Memory B cell (primary cell): ENCODE measurements at places on chromosomes 2 and 18.

GRCh38 chr18:13217466-13217961 lies 1.0 kb upstream of the LDLRAD4 start:
- DNase-seq: peak; percentile 34
- no peaks in the 10 kb centered on the region for H3K36me3 ChIP-seq
- H3K4me1 ChIP-seq: peaks cover 7% of the 10 kb centered on the region

GRCh38 chr2:23563673-23564614 lies 179.0 kb downstream of the KLHL29 start:
- H3K4me3 ChIP-seq: no peak overlapping the region
- H3K4me1 ChIP-seq: no peaks in the 10 kb centered on the region
- no peaks in the 10 kb centered on the region for H3K27me3 ChIP-seq
- no peak for DNase-seq
- no peak overlapping the region for H3K27ac ChIP-seq
- H3K36me3 ChIP-seq: no peaks in the 10 kb centered on the region

GRCh38 chr18:42814618-42815017 lies 300.9 kb downstream of the RIT2 start:
- no peak for DNase-seq
- no peaks in the 10 kb centered on the region for H3K27me3 ChIP-seq

- H3K4me3 ChIP-seq: no peak overlapping the region
- no peaks in the 10 kb centered on the region for H3K4me1 ChIP-seq
- peaks cover 8% of the 10 kb centered on the region for H3K36me3 ChIP-seq
- no peaks in the 10 kb centered on the region for H3K27me3 ChIP-seq
- no peak for DNase-seq
Observed at GRCh38 chr2:240602266-240603050, 15.9 kb downstream of the CAPN10 start.

- DNase-seq: no peak
- H3K4me3 ChIP-seq: no peak overlapping the region
- peaks cover 32% of the 10 kb centered on the region for H3K27me3 ChIP-seq
Observed at GRCh38 chr2:199464606-199465352, 7.0 kb upstream of the SATB2 start.

DNA sequence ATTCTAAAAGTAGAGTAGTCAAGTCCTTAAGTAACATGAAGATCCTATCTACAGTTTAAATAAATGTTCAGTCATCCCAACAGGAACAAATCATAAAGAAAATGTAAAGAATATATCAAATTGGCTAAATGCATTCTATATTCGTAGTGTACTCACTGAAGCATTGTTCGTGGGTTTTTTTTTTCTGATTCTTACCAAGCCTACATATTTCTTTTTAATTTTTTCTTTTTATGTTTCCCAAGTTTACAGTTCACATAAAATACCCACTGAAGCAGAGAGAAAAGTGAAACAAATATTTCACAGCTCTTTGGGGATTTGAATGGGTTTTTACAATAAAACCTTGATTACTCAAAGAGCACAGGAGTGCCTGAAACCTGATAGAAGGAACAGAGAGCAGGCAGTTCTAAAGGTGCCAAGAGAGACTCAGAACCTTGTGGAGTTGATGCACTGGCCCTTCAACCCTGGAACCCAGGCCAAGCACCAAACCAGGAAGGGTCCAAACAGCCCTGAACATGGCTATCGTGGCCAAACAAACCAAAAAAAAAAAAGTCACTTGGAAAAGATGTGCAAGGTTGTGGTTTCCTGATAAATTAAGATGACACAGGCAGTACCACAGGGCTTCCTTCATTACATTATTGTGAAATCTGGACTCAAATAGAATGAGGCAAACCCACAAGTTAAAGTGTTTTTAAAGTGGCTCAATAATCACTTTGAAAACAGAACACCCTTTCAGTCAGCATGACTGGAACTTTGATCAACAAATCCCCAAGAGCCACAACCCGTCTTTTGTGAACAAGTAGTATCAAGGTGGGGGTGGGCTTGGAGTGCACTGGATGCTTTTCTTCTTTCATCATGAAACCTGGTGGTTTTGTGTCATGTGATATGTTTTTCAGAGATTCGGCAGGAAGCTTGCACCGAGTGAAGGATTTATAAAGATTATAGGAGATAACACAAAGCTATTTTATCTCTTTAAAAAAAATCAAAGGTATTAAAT lies 245.0 kb upstream of the FN1 start:
- peaks cover 9% of the 10 kb centered on the region for H3K27me3 ChIP-seq
- H3K4me1 ChIP-seq: no peaks in the 10 kb centered on the region
- no peak overlapping the region for H3K27ac ChIP-seq
- H3K4me3 ChIP-seq: no peak overlapping the region

DNA sequence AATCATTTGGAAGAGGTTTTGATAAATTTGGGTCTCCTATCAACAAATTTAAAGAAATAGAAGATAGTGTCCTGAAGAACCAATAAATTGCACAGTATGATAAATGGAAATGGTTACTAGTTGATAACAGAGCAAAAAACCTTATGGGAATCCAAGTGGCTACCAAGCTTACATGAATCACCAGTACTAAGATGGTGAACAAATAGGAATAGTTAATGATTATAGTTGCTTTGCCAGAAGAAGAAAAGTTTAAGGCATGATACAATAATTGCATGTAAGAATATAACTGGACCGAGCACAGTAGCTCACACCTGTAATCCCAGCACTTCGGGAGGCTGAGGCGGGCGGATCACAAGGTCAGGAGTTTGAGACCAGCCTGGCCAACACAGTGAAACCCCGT lies 19.6 kb upstream of the INO80D start:
- H3K4me1 ChIP-seq: peaks cover 2% of the 10 kb centered on the region
- no peak overlapping the region for H3K4me3 ChIP-seq

DNA sequence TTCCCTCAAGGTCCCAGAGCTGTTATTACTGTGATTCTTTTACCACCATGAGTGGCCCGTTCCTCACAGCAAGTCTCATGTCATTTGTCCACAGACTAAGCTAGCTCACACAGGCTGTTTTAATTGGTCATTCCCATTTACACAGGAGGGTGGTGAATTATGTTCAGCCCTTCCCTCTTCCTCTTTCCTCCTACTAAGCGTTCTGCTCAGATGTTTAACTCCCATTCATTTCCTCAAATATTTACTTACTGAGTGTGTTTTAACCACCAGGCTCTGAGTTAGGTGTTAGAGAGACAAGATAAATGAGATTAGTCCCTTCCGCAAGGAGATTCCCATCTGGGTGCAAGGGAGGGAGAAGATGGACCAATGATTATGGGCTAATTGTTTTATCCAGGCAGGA lies 403.6 kb upstream of the ACVR2A start:
- no peaks in the 10 kb centered on the region for H3K4me1 ChIP-seq
- no peak overlapping the region for H3K27ac ChIP-seq
- H3K27me3 ChIP-seq: no peaks in the 10 kb centered on the region
- DNase-seq: no peak
- H3K36me3 ChIP-seq: no peaks in the 10 kb centered on the region
- no peak overlapping the region for H3K4me3 ChIP-seq

- peaks cover 33% of the 10 kb centered on the region for H3K4me1 ChIP-seq
- DNase-seq: no peak
- no peak overlapping the region for H3K27ac ChIP-seq
- no peak overlapping the region for H3K4me3 ChIP-seq
Observed at GRCh38 chr18:58105888-58106260, 61.8 kb downstream of the NEDD4L start.

- no peaks in the 10 kb centered on the region for H3K27me3 ChIP-seq
- H3K4me1 ChIP-seq: no peaks in the 10 kb centered on the region
- no peaks in the 10 kb centered on the region for H3K36me3 ChIP-seq
- H3K27ac ChIP-seq: no peak overlapping the region
Observed at GRCh38 chr18:63591725-63592124, 4.6 kb downstream of the SERPINB13 start.

GRCh38 chr2:69260666-69261065 lies 126.4 kb downstream of the GFPT1 start:
- peaks cover 14% of the 10 kb centered on the region for H3K27me3 ChIP-seq
- no peak overlapping the region for H3K27ac ChIP-seq
- no peak for DNase-seq
- H3K4me1 ChIP-seq: no peaks in the 10 kb centered on the region

- no peak overlapping the region for H3K27ac ChIP-seq
- H3K36me3 ChIP-seq: no peaks in the 10 kb centered on the region
- no peaks in the 10 kb centered on the region for H3K4me1 ChIP-seq
- DNase-seq: no peak
Observed at GRCh38 chr2:34099377-34099776, 500.3 kb upstream of the FAM98A start.

- no peaks in the 10 kb centered on the region for H3K4me1 ChIP-seq
- no peak overlapping the region for H3K4me3 ChIP-seq
- no peaks in the 10 kb centered on the region for H3K27me3 ChIP-seq
- no peak overlapping the region for H3K27ac ChIP-seq
Observed at GRCh38 chr2:10514273-10514672, 66.1 kb upstream of the ODC1 start.

GRCh38 chr2:15147591-15147990 lies 413.5 kb downstream of the NBAS start:
- no peak overlapping the region for H3K4me3 ChIP-seq
- peaks cover 4% of the 10 kb centered on the region for H3K4me1 ChIP-seq
- no peaks in the 10 kb centered on the region for H3K36me3 ChIP-seq
- H3K27me3 ChIP-seq: peaks cover 2% of the 10 kb centered on the region
- DNase-seq: no peak

DNA sequence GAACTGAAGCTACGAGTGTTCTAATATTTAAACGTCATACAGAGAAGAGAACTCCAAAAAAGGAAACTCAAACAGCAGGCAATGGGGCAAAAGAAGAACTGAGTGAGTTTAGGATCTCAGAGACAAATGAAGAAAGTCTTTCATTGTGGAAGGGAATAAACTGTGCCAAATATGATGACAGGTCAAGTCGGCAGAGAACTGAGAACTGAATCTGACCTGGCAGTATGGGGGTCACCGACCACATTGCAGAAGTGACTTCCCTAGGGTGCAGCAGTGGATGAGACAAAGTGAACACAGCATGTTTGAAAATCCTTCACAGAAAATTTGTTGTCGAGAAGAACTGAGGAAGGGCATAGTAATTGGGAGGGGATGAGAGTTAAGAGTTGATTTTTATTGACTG lies 55.9 kb downstream of the TTC21B start:
- no peak overlapping the region for H3K27ac ChIP-seq
- H3K36me3 ChIP-seq: peaks cover 40% of the 10 kb centered on the region
- H3K27me3 ChIP-seq: no peaks in the 10 kb centered on the region
- no peak overlapping the region for H3K4me3 ChIP-seq
- no peak for DNase-seq

GRCh38 chr2:100178085-100178788 lies 35.8 kb upstream of the AFF3 start:
- peak; percentile 56 for DNase-seq
- H3K27ac ChIP-seq: peak overlapping the region; percentile 47
- H3K4me1 ChIP-seq: peaks cover 20% of the 10 kb centered on the region
- no peak overlapping the region for H3K4me3 ChIP-seq

GRCh38 chr18:2990956-2991640 lies 21.8 kb downstream of the LPIN2 start:
- DNase-seq: no peak
- H3K27ac ChIP-seq: no peak overlapping the region
- H3K36me3 ChIP-seq: peaks cover 5% of the 10 kb centered on the region
- H3K4me3 ChIP-seq: no peak overlapping the region

DNA sequence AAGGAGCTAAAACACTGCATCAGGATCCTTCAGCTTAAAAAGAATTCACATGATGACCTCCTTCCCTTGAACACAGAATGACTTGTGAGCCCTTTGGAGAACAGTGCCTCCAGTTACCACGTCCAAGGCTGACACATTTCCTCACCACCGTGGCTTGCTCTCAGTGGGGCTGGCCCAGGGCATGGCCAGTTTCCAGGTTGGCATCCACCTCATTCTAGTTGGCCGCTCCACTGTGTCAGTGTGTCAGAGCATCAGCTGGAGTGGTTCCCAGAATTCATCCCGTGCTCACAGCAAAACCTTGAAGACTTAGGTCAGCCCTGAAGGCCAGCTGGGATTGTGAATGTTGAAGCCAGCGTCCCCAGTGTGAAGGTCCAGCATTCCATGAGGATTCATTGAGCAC lies 158.5 kb downstream of the INSIG2 start:
- peaks cover 28% of the 10 kb centered on the region for H3K27me3 ChIP-seq
- no peak overlapping the region for H3K4me3 ChIP-seq
- H3K27ac ChIP-seq: no peak overlapping the region
- H3K4me1 ChIP-seq: peaks cover 5% of the 10 kb centered on the region
- DNase-seq: no peak

DNA sequence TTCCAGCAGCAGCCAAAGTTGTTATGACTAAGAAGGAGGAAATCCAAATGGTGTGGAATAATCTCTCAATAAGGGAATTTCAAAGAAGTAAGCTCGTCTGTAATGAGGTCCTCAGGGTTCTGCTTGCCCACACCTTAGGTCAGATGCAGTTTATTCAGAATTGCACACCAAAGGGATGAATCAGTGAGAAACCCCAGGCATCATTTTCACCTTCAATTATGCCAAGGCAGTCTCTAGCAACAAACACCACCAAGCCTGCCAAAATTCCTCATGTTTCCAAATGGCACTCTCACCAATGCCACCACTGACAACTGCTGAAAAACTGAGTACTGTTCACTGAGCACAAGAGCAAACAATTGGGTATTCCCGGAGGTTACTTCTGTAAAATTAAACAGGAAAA lies 43.6 kb downstream of the KCNG3 start:
- H3K4me1 ChIP-seq: no peaks in the 10 kb centered on the region
- no peaks in the 10 kb centered on the region for H3K36me3 ChIP-seq
- peaks cover 13% of the 10 kb centered on the region for H3K27me3 ChIP-seq
- H3K4me3 ChIP-seq: no peak overlapping the region

GRCh38 chr2:215796140-215796855 lies 217.1 kb downstream of the MREG start:
- no peak for DNase-seq
- H3K27me3 ChIP-seq: peaks cover 7% of the 10 kb centered on the region
- no peaks in the 10 kb centered on the region for H3K36me3 ChIP-seq

DNA sequence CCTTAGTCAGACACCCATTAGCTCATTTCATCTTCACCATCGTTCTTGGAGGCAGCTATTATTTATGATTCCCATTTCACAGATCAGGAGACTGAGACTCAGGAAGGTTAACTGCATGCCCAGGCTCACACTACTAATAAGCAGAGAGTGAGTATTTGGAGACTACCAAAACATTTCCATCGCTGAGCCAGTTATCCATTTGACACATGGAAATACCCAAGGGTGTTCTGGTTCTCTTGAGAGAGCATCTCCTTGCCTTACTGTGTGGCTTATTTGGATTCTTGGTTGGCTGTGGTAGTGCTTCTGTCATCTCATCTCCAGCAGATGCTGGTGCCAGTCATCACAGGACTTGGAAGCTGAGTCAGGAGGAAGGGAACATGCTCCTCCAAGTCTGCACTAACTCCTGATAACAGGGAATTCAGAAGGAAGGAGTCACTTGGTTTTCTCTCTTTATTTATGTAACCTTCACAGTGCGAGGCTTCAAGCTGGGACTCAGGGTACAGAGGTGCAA lies 55.2 kb downstream of the RASGRP3 start:
- no peak for DNase-seq
- H3K27me3 ChIP-seq: no peaks in the 10 kb centered on the region
- H3K4me3 ChIP-seq: peak overlapping the region; percentile 78
- H3K36me3 ChIP-seq: peaks cover 47% of the 10 kb centered on the region
- peaks cover 52% of the 10 kb centered on the region for H3K4me1 ChIP-seq

- no peaks in the 10 kb centered on the region for H3K4me1 ChIP-seq
- no peak for DNase-seq
- H3K27me3 ChIP-seq: peaks cover 3% of the 10 kb centered on the region
- peaks cover 2% of the 10 kb centered on the region for H3K36me3 ChIP-seq
- no peak overlapping the region for H3K4me3 ChIP-seq
Observed at GRCh38 chr2:173979751-173980351, 14.7 kb upstream of the SP3 start.
